ENCODE measurements at places on chromosomes 7 and 10.

- DNase-seq = no peak
Measured at GRCh38 chr7:139901056-139901795, 72.2 kb downstream of the TBXAS1 start.

- DNase-seq = no peak
Measured at GRCh38 chr10:122186816-122187810, 84.0 kb upstream of the BTBD16 start.

- DNase-seq = no peak
Measured at GRCh38 chr10:97547962-97548361, 24.6 kb upstream of the ANKRD2 start.

GRCh38 chr10:32556783-32557395, 110.9 kb downstream of the CCDC7 start:
- DNase-seq = no peak

DNA sequence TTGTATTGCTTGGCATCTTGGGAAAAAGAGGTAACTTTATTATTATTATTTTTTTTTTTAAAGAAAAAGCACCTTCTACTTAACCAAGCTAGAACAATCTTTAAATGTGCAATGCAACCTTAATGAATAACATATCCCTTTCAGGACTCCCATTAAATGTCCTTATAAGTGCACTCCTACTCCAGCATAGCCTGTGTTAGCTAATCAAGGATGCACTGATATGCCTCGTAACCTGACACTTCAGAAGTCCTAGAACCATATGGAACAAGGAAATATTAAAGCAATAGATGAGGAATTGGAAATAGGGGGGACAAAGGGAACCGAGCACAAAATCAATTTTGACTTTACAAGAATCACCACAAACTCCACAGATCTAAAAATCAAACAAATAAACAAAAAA, 522.4 kb downstream of the PARD3 start:
- no peak for DNase-seq

DNA sequence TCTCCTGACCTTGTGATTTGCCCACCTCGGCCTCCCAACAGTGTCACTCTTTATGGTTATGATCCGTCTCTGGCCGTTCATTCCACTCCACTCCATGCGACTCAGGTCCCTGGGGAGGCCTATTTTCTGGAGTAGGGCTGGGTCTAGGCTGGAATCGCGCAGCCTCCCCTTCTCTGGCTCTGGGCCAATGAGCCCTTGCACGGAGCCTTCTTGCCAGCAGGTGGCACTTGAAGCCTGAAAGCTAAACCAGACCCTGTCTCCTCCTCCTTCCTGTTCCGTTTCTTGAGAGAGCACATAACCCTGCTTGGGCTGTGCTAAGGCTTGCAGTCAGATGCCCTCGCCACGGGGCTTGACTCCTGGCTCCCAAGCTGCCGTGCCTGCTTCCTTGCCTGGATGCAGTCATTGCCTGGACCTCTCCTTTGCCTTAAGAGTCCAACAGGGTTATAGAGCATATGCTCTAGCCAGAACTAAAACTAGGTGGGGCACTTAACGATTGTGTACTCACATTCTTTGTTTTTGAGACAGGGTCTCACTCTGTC, 9.6 kb upstream of the DNAJB12 start:
- peak; percentile 69 for DNase-seq

GRCh38 chr10:112379635-112380296, 5.8 kb downstream of the ACSL5 start:
- DNase-seq = no peak

- no peak for DNase-seq
Measured at GRCh38 chr10:119377451-119377957, 165.0 kb downstream of the RGS10 start.

DNA sequence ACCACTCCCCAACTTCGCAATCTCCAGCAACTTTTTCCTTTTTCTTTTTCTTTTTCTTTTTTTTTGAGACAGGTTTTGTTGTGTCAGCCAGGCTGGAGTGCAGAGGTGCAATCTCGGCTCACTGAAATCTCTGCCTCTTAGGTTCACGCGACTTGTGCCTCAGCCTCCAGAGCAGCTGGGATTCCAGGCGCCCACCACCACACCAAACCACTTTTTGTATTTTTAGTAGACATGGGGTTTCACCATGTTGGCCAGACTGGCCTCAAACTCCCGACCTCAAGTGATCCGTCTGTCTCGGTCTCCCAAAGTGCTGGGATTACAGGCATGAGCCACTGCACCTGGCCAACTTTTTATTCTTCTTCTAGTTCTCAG, 55.0 kb downstream of the KIAA1549 start:
- DNase-seq = no peak

DNA sequence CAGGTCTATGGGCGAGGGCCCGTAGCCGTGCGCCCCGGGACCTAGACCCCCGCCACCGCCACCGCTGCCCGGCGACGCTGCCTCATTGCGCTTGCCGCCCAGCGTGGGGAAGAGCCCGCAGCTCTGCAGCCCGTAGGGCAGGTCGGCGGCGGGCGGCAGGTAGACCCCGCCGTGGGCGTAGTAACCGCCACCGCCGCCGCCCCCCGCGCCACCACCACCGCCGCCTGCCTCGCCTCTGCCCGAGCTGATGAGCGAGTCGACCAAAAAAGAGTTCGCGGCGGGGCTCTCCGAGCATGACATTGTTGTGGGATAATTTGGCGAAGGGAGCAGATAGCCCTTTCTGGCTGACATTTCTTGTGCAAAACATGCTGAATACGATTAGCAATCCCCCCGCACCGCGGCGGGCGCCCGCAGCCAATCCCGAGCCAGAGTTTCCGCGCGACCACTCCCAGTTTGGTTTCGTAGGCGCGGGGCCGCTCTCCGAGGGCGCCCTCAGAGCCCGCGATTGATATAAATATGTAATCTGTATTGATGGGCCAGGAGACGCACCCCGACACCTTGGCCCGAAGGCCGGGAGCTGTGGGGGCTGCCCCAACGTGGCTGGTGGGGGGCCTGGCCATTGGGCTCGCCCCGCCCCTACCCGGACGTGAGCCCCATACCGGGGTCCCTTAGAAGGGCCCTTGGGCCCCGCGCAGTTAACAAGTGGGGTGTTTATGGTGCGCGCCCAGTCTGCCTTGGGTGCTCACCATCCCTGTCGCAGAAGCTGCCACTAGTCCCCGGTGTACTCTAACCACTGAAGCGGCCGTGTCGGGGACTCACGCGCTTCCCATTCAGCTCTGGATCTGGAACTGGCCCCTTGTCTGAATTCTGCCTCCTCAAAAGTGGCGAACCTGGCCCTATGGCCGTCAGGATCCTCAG, at the start of gene HOXA10:
TSS of gene HOXA10 (minus strand) at position 365 of the 918 bp plus-strand sequence. CDS start at position 351, 14 bp downstream.
- no peak for DNase-seq

GRCh38 chr10:32961895-32962369, 3.9 kb upstream of the ITGB1 start:
- no peak for DNase-seq

- no peak for DNase-seq
Measured at GRCh38 chr10:8967061-8967460, 912.6 kb downstream of the GATA3 start.

- no peak for DNase-seq
Measured at GRCh38 chr7:131218727-131219128, 108.9 kb upstream of the MKLN1 start.

- no peak for DNase-seq
Measured at GRCh38 chr10:117532003-117532385, 10.6 kb upstream of the EMX2 start.

GRCh38 chr7:85054306-85054705, 132.6 kb downstream of the SEMA3D start:
- DNase-seq = no peak

GRCh38 chr7:139072796-139073195, 36.7 kb downstream of the ZC3HAV1 start:
- DNase-seq = no peak

- no peak for DNase-seq
Measured at GRCh38 chr7:51141451-51142003, 175.1 kb downstream of the COBL start.

DNA sequence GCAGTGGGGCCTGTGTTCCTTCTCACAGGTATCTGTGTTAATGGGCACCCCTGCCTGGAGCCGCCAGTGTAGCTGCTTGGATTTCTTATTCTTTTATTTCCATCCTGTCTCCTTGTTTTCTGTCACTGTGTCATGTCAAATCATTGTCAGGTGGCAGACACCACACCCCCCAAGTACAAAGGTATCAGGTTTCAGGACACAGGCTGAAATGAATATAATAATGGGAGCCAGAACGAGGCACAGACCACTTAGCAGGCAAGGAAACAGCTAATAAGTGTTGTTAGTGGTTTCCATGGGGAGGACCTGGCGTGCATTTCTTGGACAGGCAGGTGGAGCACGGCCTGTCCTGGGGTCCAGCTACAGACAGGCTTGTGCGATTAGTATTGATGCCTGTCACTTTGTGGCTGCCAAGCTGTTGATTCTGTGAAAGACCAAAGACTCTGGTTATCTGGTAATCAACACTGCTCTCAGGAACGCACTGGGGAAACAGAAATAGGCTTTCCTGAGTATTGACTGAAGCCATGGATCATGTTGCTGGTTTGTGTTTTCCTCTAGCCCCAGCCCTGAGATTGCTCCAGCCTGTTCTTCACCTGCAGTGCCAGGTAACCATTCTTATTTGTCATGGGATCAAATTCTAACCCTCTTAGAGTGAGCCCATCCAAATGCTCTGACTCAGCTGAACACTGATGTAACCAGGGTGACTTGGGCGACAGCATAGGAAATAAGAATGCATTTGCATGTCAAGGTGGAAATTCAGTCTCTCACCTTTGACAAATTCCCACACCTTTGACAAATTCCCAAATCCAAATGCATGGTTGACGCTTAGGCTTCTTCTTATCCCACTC, 1002.0 kb downstream of the LRMDA start:
- DNase-seq = no peak

- DNase-seq = no peak
Measured at GRCh38 chr10:98029149-98030092, 1.0 kb downstream of the CRTAC1 start.

GRCh38 chr10:124045801-124046355, 47.5 kb downstream of the CHST15 start:
- no peak for DNase-seq

- DNase-seq = no peak
Measured at GRCh38 chr7:46244757-46245156, 323.7 kb upstream of the IGFBP3 start.

- no peak for DNase-seq
Measured at GRCh38 chr10:98389398-98389797, 25.6 kb downstream of the PYROXD2 start.

DNA sequence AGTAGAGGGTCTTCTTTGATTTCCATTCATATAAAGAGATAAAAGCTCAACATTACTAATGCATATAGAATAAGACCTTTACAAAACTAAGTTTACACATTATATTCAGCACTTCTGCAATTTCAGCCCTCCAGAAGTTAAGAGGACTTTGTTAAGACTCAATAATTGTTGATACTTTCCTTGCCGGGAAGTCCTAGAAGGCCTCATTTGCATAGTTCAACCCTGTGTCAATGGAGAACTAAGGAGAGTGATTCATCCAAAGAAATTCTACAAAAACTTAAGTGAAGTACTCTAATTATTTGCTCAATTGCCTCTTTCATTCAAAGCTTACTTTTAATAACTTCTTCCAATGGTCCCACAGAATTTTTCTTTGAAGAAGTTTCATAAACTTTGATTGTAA, 1060.3 kb upstream of the CELF2 start:
- DNase-seq = no peak

All from stimulated activated CD8-positive, alpha-beta memory T cell treated with anti-CD3 and anti-CD28 coated beads, Interleukin-4, amount 100 ng/mL, for 24 hours (primary cell).